MCF 10A (cell line): ENCODE measurements at places on chromosomes 11 and 22.

- no peak for DNase-seq
These were observed 4.0 kb upstream of the SGSM1 start for GRCh38 chr22:24801901-24802465.

- DNase-seq, result peak; percentile 39
These were observed 17.5 kb upstream of the FIBIN start for GRCh38 chr11:26976389-26976788.

DNA sequence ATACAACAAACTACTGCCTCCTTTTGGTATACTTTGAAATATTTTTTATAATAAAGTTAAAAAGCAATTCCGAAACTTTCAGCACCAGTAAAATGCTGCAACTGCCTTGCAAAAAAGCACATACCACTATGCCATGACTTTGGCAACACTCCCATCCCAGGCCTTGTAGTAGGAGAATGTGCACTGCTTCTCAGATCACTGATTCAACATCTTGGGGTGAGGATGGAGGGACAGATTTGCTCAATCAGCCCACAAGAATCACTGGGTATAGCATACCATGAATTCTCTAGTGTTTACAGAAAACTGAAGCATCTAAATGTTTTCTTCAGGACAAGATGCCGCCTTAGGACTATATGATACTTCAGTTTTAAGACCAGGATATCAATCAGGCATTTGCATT is 14.9 kb downstream of the EIF4ENIF1 start:
- no peak for DNase-seq

DNA sequence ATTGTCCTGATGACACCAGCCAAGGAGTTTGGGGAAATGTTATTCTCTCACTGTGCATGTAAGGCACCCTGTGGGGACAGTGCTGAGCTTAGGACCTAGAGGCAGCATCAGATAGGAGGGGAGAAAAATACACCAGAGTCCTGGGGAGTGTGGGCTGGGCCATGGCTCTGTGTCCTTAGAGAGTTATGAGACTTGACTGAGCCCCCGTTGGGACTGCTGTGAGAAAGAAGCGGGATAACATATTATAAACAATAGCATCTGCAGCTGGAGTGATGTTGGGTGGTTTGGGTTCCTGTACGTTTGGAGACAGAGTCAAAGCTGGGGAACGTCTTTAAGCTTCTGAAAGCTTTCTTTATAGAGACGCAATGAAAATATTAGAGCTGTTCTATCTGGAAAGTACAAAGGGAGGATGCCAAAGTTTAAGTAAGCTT is 90.9 kb upstream of the CRTAM start:
- no peak for DNase-seq

DNA sequence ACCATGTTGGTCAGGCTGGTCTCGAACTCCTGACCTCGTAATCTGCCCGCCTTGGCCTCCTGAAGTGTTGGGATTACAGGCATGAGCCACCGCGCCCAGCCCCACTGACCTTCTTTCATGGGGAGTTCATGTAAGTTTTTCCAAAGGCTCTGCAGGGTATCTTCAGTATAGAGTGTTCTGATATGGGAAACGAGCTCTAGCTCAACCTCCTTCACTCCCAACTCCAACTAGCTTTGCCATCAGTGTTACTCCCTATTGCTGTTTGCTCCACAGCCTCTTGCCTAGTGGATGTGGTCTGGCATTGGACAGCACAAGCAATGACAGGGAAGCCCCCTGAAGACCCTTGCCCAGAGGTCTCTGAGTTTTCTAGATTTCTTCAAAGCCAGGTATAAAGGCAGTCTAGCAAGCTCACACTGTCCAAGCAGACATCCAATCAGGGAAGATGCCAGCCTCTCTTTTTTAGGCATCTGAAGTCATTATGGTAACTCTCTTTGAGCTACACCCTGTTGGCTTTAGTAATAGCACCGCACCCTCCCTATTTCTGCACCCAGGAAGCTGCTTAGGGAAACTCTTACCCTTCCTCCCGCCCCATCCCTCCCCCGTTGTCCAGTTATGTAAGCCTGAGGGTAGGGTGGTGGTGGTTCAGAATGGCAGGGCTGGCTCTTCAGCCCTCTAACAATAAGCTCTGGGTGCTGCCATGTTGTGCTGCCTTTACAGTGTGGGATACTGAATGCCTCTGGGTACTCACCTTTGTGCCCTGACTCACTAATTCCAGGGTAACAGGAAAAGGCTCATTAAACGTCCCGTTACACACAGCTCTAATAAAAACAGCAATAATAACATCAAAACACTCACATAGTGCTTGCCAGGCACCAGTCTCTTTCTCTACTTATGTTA is 41.4 kb upstream of the CLDN5 start:
- DNase-seq, result peak; percentile 59

DNA sequence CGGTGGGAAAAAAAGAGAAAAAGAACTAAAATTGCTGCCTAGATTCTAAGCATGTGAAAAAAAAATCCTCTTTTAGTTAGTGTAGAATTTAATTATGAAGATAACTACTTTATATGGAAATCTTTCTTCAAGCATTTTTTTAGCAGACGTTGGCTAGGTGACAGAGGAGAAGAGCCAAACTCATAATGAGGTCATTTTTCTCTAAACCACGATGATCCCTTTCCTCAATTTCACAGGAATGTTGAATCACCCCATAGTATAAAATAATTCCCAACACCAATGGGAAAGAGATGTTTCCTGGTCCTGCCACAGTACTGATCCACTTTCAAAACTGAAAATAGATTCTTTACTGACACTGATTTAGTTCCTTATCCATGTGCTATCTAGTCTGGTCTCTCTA is 319.8 kb downstream of the DLG2 start:
- no peak for DNase-seq

GRCh38 chr11:1126491-1126926 is 31.2 kb upstream of the MUC5AC start:
- no peak for DNase-seq

DNA sequence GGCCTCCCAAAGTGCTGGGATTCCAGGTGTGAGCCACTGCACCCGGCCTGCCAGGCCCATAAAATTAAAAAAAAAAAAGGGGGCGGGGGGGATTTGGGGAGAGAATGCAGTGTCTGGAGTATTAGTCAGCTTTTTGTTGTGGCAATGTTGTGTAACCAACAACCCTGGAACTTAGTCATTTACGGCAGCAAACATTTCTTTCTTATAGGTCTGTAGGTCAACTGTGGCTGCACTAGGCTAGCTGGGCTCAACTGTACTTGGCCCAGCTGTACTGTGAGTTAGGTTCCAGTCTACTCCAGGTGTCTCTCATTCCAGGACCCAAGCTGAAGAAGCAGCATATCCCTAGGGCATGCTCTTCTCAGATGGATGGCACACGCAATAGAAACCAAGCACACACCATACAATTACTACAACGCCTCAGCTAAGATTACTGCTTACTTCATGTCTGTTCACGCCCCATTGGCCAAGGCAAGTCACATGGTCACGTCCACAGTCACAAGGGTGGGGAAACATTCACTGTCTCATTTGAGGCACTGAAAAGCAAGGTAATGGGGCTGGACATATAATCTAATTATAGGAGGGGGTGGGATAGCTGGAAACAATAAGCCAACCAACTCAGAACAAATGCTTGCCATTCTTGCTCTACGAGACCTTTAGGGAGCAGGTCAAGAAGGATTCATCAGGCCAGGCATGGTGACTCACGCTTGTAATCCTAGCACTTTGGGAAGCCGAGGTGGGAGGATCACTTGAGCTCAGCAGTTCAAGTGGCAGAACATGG is 10.4 kb upstream of the SPINDOC start:
- peak; percentile 90 for DNase-seq

DNA sequence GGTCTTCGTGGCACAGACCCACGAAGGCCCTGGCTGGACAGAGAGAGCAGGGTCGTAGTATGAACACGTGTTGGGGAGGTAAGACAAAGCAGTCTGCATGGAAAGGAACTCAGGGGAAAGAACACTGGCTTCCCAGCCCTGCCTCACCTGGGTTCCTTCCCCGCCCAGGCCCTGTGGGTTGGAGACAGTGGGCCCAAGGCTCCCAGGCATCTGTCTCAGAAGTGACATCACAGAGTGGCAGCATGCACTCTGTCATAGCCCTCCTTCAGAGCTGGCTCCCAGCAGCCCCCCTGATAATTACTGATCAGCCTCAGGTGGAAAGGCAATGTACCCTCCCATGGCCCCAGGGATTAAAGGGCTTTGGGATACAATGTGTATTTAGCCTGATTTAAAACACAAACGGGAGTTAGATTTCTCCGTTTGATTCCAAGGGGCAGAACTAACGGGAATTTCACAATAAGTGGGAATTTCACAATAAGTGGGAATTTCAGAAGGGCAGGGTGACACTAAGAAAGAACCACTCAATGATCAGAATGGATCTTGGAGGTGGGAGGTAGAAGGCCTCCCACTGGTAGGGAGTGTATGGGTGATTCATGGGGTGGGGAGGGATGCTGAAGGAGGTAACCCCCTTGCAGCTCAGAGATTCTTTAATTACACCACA is 65.1 kb downstream of the SLC22A12 start:
- peak; percentile 60 for DNase-seq

- DNase-seq, result peak; percentile 70
These were observed 14.3 kb downstream of the EHD1 start for GRCh38 chr11:64864135-64864472.

- peak; percentile 94 for DNase-seq
These were observed 42.2 kb downstream of the POLD3 start for GRCh38 chr11:74634537-74634936.

DNA sequence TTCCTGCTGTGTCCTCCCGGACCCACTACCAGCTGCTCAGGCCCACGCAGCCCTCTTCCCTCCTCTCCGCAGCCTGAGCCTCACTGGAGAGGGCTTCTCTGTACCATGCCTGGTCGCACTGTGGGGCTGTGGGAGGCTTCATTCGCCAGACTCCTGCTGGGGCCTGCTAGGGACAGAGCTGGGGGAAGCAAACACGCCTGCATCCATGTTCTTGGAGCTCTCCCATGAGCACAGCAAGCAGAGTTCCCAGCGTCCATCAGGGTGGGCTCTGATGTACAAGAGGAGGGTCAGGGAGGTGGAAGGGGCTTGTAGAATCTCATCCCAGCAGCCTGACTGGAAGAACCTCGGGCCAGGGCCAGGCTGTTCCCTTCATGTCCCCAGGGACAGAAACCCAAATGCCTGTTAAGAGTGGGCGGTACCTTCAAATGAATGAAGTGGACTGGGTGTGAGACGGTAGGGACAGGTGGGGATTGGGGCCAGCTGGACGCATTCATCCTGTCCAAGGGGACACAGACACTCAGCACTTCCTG is 59.9 kb downstream of the MPPED1 start:
- DNase-seq, result no peak

- DNase-seq, result no peak
These were observed 2.6 kb upstream of the TOP3B start for GRCh38 chr22:21985214-21985613.

DNA sequence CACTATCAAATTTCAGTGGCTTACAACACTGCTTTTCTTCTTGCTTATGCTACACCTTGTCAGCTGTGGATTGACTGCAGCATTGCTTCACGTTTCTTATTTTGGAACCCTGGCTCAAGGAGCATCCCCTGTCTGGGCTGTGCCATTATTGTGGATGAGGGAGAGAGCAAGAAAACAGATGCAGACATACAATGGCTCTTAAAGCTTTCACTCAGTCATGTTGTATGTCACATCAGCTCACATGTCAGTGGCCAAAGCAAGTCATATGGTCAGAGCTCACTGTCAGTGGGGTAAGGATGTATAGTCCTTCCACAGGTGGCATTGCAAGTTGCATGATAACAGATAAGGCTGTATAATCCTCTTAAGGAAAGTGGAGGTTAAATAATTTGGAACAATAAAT is 10.0 kb downstream of the ARHGEF12 start:
- no peak for DNase-seq

GRCh38 chr11:578276-579035 is 2.2 kb downstream of the PHRF1 start:
- no peak for DNase-seq

DNA sequence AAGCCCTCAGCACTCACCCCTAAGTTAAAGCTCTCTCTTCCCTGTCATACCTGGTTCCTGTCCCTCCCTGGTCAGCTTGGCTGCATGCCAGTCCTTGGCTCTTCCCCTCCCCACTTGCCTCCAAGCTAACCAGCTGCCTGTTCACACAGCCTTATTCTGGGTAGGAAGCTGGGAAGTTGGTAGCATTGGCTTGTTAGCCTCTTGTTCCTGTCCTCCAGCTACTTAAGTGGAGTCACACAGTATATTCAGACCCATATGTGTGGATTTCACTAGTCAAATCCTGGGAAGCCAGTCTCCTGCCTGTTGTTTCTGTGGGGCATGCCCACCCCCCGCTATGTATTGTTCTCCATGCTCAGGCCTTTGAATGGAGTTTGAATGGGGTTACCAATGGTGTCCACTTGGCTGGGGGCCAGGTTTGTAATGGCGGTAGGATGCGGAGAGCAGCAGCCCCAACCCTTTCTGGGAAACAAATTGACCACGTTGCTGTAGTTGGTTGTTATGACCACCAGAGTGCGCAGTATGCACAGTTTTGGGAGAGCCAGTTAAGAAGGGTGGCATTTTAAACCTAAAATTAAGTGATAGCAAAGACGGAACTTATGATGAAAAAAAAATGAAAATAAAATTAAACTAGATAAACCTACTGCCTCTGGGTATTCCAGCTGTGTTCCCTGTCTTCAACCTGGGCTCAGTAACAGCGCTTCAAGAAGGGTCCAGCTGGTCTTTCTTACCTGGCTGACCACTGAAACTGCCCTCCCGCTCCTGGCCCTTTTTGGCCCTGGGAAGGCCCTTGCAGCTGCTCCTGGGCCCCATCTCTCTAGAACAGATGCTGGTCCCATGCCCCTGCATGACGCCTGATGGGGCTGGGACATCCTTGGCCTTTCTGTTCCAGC is 10.7 kb upstream of the RPS3 start:
- DNase-seq, result peak; percentile 86

DNA sequence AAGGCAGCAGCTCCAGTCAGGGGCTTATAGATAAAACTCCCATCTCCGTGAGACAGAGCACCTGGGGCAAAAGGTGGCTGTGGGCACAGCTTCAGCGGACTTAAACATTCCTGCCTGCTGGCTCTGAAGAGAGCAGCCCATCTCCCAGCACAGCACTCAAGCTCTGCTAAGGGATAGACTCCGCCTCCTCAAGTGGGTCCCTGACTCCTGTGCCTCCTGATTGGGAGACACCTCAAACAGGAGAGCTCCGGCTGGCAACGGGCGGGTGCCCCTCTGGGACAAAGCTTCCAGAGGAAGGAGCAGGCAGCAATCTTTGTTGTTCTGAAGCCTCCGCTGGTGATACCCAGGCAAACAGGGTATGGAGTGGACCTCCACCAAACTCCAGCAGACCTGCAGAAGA is 279.4 kb downstream of the LARGE1 start:
- no peak for DNase-seq

- peak; percentile 65 for DNase-seq
These were observed 10.8 kb downstream of the PRR5L start for GRCh38 chr11:36306888-36307287.

DNA sequence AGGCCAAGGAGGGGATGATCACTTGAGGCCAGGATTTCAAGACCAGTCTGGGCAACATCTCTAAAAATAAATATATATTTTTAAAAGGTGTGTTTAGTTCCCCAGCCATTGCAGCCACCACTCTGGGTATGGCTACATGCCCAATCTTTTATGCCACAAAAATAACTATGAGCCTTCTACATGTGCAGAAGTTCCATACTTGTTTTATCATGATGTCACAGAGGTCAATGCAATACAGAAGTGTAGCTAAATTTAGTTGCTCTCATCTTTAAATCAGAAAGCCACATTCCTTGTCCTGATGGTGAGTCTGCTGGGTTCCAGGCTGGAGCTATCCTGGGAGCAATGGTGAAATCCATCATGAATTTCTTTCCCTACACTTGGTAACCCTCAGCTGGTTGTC is 436.3 kb downstream of the DYNC2H1 start:
- no peak for DNase-seq
